Uterus (tissue), 4 donors: ENCODE measurements at places on chromosomes 3 and 15. TPM values are rescaled to one million over a fixed set of nuclear protein-coding genes. Genes with fewer than 3 reads are reported as not detected.

DNA sequence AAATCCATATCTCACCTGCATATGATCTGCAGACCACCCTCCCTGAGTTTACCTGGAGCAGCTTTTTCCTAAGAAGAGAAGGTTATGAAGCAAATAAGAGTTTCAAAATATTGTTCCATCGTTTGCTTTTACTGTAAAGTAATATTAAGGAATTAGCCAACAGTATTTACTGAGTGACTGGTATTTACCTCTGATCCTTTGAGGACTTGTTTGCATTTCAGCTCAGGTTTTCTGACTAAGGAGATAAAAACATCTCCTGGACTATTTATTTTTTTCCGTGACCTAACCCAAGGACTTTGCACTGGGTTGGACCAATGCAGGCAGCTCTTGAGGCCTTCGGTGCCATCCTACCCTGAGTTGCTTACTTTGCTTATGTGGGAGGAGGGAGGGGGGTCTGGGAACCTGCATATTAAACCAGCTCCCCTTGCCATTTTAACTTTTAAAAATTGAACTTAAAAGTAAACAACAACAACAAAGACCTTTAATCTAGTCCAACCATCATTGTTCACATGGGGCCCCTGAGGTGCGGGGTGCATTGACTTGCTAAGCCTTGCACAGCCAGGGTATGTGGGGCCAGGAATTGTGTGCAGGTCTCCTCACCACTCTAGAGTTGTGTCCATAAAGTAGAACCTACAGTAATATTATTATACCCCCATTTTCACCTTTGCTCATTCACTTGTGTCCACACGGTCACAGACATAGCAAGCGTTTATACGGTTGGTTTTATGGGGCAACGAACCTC lies 39.3 kb downstream of the TRAK1 start:
- DNase-seq = no peak

- DNase-seq = no peak
Observed at GRCh38 chr3:109242187-109242523, 74.2 kb downstream of the DPPA2 start.

GRCh38 chr3:129836381-129837064 lies 57.0 kb downstream of the TMCC1 start:
- no peak for DNase-seq

Gene CCDC9B
- total RNA-seq = 2.4 TPM

Gene ARGFX
- total RNA-seq = not detected

Gene BFSP2
- not detected for total RNA-seq
